ENCODE measurements at places on chromosomes 6 and 20. TPM values are rescaled to one million over a fixed set of nuclear protein-coding genes. Genes with fewer than 3 reads are reported as not detected.

Gene PANK2
- total RNA-seq, result 74.4 TPM

Gene FAM8A1
- total RNA-seq, result 6.2 TPM

Gene MATN4
- not detected for total RNA-seq

Gene CBLN4
- total RNA-seq, result not detected

Gene PRSS35
- not detected for total RNA-seq

Gene SRSF12
- total RNA-seq, result not detected

Gene AVP
- not detected for total RNA-seq

DNA sequence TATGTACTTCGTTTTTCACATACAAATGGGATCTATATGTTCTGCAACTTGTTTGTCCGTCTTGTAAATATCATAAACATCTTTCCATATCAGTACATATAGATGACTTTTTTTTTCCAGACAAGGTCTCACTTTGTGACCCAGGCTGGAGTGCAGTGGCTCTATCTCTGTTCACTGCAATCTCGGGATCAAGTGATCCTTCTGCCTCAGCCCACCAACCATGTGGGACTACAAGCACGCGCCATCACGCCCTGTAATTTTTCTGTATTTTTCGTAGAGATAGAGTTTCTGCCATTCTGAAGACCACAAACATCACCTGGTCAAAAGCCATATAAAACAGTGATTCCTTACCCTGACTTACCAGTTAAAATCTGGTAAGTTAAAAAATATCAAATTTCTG, 37.7 kb upstream of the SYNCRIP start:
- DNase-seq, result no peak

DNA sequence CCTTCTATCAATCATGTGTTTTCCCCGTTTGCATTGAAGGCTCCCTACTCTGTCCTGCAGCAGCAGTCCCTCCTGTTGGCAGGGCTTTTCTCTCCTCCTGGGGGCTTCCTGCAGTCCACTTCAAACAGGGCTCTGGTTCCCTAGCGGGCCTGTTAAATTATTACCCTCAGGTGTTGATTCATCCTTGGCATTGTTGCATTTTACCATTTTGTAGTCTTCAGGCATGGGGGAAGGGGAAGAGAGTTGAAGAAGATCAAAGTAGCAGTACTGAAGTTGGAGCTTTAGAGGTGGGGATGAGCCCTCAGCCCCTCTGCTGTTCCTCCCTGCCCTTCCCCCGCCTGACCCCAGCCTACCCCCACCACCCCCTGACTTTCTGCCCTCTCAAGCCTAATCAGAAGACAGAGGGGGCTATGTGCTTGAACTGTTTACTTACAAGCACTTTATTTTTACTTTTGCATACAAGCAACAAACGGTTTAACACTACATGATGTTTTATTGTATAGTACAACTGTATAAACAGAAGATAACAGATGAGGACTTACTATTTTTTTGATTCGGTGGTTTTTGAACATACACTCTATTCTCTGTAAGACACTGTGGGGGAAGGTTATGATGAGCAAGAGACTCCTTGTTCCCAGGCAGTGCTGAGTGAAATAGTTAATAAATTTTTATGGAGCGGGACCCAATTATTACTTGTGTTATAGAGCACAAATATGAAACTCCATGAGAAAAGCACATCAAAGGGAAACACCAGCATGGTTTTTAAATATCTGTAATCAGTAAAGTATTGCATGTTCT, 169.7 kb downstream of the EYA4 start:
- no peak for DNase-seq

DNA sequence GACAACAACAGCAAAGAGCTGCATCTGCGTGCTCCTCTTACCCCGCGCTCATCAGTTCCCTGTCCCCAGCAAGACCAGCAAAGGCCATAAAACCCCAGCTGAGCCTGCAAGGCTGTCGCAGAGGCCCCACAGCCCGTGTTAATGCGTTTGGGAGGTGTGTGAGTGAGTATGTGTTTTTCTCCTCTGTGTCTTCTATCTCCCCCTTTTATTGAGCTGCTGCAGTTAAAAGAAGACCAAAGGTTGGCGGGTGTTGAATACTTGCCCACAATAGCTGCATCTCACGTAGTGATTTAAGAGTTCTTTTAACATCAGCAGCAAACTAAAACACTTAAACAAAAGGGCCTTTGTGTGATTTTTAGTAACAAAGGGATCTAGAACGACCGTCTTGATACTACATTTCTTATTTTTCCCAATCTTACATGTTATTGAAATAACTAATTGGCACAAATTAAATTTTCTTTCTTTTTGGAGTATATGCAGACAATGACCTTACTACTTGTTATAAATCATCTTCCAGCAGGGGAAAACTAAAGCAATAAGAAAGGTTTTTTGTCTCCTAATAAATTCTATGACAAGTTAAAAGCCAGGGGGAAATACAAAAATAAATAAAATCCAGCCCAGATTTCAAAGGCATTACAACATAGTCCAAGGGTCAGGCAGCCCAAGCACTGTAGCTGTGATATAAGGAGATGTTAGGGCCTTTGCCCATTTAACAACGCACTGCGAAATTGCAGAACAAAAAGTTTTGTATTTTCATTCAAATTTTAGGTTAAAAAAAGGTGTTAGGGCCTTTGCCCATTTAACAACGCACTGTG, 27.2 kb upstream of the CNKSR3 start:
- DNase-seq, result no peak

- no peak for DNase-seq
Observed at GRCh38 chr6:128144320-128144719, 243.5 kb upstream of the THEMIS start.

DNA sequence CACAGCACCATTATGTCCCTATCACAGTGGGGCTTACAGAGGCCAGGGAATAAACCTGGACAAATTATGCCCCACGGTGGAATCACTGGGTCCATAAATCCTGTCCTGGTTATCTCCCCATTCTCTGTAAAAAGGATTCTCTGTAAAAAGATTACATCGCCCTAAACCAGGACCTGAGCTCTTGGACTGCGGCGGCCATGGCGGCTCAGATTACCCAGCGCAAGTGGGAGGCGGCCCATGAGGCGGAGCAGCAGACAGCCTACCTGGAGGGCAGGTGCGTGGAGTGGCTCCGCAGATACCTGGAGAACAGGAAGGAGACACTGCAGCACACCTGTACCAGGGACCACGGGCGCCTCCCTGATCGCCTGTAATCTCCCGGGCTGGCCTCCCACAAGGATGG, 8.4 kb upstream of the HLA-A start:
- DNase-seq, result peak; percentile 12

- DNase-seq, result no peak
Observed at GRCh38 chr6:79808921-79809320, 138.4 kb downstream of the ELOVL4 start.

GRCh38 chr6:160085713-160086505, 35.7 kb upstream of the SLC22A1 start:
- no peak for DNase-seq

DNA sequence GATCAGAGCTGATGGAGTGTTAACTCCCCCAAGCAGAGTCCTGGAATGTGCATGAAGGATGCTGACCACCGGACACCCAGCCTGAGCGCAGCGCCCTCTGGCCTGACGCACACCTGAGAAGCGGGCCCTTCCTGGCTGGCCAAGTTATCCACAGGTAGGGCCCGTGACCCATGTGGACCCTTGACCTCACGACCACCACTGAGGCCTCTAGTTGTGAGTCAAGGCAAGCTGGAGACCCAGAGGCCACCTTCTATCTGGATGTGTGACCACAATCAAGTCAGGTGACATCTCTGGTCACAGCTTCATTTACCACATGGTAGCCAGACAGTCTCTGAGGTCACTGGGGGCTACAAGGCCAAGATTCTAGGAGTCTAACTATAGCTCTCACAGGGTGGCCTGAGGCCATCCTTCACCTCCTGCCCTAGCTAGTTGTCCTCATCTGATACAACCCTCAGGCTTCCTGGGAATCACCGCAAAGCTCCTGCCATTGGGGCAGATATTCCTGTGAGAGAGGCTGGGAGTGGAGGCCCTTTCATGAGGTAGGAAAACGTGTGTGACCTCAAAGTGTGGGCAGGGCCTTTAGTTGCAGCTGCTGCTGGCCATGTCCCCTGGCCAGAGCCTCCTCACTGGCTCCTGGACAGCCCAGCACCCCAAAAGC, 53.1 kb downstream of the DSTN start:
- DNase-seq, result no peak

DNA sequence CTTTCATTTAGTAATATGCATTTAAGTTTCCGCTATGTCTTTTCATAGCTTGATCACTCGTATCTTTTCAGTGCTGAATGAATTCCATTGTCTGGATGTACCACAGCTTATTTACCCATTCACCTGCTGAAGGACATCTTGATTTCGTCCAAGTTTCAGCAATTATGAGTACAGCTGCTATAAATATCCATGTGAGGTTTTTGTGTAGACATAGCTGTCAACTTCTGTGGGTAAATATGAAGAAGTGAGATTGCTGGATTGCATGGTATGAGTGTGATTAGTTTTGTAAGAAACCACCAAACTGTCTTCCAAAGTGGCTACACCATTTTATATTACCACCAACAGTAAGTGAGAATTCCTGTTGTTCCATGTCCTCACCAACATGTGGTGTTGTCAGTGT, 79.2 kb upstream of the STMND1 start:
- DNase-seq, result no peak

DNA sequence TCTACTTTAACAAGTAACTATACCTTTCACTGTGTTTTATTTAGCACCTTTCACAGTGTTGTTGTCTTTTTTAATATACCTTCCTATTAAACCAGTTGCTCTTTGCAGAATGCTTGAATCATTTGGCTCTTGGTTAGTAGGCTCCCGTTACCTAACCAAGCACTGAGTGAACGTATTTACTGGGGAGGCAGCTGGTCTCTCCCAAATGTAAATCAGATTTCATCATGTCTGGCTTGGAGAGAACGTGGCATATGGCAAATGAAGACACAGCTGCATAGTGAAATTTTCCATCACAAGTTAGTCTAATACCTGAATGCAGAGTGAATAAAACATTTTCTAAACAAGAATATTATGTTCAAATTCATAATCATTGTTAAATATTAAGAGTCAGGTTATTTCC, 12.4 kb downstream of the HTR1E start:
- DNase-seq, result no peak

DNA sequence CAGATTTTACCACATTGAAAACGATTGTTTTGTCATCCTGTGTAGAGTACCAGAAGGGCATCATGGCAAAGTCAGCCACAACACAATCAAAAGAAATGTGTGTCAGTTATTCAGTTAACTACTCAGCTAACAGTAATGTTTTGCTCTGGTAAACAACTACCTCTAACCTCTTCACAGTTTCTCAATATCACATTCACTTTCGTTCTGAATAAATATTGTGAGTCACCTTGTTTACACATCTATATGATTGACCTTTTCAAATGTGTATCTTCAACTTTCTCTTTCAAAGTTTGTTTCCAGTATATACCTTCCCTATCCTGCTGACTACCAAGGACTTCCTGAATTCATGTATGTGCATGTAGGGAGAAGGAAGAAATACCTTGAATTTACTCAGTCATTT, 216.6 kb upstream of the UFL1 start:
- no peak for DNase-seq

- no peak for DNase-seq
Observed at GRCh38 chr6:163862701-163863100, 448.2 kb downstream of the QKI start.

- DNase-seq, result no peak
Observed at GRCh38 chr20:1904135-1904534, 8.9 kb downstream of the SIRPA start.
